SJSA1 (cell line): ENCODE measurements at places on chromosomes 4 and X. TPM values are rescaled to one million over a fixed set of nuclear protein-coding genes. Genes with fewer than 3 reads are reported as not detected.

The HSFX4 gene
- not detected in 2 replicates for total RNA-seq

The PPEF2 gene
- total RNA-seq: not detected in 2 replicates

The DNAAF6 gene
- not detected in 2 replicates for total RNA-seq

The BEX3 gene
- total RNA-seq: 303 and 319 TPM in 2 replicates

The RAB33A gene
- total RNA-seq: 0.32 and 0.75 TPM in 2 replicates

The TRIM75 gene
- not detected in 2 replicates for total RNA-seq

DNA sequence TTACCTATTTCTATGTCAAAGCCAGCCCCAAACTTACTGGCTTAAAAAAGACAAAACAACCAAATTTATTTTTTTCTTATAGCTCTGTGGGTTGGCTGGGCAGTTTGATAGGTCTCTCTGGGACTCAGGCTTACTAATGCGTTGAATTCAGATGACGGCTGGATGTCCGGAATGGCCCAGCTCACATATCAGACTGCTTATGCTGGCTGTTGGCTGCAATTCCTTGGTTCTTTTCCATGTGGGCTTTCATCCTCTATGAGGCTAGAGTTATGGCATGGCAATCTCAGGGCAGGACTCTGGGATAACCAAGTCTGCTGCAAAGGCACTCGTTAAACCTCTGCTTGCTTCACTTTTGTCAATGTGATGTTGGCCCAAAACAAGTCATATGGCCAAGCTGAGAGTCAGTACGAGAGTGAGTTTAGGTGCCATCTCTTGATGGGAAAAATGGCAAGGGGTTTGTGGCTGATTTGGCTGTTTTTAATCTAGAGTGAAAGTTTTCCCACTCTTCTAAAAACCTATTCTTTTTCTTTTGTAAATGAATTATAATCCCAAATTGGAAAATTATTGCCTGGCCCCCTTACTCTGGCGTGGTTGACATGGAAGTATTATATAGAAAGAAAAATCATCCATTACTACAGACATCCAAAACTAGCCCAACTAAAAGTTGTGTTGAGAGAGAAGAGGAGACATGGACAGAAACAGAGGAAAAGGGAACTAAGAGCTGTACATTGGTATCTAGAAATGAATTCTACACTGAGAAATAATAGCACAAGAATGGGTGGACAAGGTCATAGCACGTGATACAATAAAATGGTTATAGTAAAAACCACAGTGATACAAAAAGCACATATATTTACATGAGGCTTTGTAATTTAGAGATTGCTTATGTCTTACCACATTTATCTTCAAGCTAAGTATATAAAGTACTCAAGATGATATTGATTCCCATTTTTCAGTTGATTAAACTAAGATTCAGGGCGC lies 6.6 kb downstream of the PRIMPOL start:
- no peak for DNase-seq

DNA sequence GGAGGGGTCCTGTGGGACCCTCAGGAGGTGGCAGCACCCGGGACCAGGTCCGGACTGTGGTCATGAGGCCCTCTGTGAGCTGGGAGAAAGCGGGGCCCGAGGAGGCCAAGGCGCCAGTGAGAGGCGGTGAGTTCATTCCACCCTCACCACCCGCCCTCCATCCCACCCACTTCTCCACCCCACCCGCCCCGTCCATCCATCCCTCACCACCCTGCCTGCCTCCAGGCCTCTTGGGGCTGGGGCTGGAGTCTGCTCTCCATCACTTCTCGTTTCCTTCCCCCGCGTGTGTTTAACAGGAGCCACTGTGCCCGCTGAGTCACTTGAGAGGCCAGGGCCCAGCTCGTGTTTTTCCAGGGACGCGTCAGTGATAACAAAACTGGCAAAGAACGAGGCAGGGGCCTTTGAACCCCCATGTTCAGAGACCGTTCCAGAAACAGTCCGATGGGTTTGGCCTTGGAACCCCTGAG lies 6.2 kb downstream of the SH3TC1 start:
- no peak for DNase-seq

GRCh38 chr4:12053556-12053955 lies 624.9 kb upstream of the HS3ST1 start:
- no peak for DNase-seq

- no peak for DNase-seq
These were observed 36.7 kb upstream of the HMX1 start for GRCh38 chr4:8908206-8908893.

GRCh38 chr4:133152831-133153481 lies 3.9 kb downstream of the PCDH10 start:
- DNase-seq: no peak

DNA sequence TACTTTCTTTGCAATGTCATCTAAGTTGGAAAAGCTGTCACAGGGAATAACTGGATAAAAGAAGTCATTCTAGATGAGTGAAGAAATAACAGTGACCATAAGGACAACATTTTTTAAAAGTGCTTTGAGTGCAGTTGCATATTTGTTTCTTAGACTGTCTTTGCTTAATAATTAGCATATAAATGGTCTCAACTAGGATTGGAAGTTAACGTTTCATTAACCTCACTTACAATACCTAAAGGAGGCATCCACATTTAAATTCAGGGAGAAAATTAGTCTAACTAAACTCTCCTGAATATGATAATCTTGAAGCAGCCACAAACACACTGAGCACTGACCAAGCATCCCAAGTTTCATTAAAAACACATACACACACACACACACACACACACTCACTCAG lies 780.7 kb downstream of the PCDH18 start:
- no peak for DNase-seq

DNA sequence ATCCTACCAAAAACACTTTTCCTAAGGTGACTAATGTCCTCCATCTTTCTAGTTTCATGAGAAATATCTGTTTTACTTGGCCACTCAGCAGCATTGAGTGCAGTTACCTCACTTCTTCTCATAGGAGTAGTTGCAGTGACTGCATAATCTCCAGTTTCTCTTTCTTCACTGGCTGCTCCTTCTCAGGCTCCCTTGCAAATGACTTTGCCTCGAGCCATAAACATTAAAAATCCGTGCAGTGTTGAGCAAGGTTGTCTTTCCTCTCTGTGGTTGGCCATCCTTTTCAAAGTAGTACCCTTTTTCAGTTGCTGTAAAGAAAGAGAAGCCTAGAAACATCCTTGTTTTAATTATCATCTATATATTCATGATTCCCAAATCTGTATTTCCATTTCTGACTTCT lies 10.2 kb upstream of the PRKG2 start:
- no peak for DNase-seq

GRCh38 chr4:166577639-166578038 lies 656.7 kb downstream of the SPOCK3 start:
- no peak for DNase-seq

DNA sequence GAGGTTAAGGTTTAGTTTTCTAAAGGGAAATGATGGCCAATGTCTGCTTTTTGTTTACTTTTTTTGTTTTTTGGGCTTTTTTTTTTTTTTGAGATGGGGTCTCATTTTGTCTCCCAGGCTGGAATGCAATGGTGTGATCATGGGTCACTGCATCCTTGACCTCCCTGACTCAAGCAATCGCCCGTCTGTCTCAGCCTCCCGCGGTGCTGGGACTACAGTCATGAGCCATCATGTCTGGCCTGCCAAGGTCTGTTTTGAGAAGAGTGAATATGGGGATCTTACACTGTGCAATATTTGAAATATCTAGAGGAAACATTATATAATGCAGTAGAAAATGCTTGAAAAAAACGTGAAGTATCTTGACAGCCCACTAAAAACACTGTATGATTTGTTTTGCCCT lies 162.5 kb downstream of the GASK1B start:
- no peak for DNase-seq

DNA sequence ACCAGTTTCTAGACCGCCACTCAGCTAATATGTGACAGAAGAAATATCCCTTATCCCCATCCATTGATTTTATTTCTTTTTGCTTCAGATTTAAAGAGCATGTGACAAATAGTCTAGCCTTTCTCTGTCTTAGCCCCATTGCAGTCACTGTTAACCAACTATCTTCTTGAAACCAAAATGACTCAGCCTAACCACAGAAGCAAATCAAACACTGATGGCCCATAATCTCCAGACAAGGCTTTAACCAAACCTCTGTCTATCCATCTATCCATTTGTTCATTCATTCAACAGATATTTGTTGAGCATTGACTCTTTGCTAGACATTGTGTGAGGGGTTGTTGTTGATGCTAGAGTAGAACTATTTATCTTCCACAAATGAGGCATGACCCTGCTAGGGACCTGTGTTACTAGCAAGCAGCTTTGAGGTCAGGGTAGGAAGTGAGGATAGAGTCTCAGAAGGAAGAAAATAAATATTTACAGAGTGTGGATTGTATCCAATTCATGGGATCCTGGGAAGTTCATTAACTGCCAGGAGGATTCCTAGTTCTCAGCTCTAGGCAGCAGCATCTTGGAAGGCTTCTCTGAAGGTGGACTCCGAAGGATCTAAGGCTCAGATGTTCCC lies 22.5 kb downstream of the HNRNPH2 start:
- DNase-seq: no peak

- no peak for DNase-seq
These were observed 202.9 kb downstream of the CFAP299 start for GRCh38 chr4:80538276-80538926.

GRCh38 chr4:140769209-140769608 lies 13.0 kb upstream of the TBC1D9 start:
- DNase-seq: no peak

- DNase-seq: no peak
These were observed 239.0 kb upstream of the HTR2C start for GRCh38 chrX:114344756-114345349.

- no peak for DNase-seq
These were observed 253.5 kb upstream of the GATB start for GRCh38 chr4:152014280-152014679.

DNA sequence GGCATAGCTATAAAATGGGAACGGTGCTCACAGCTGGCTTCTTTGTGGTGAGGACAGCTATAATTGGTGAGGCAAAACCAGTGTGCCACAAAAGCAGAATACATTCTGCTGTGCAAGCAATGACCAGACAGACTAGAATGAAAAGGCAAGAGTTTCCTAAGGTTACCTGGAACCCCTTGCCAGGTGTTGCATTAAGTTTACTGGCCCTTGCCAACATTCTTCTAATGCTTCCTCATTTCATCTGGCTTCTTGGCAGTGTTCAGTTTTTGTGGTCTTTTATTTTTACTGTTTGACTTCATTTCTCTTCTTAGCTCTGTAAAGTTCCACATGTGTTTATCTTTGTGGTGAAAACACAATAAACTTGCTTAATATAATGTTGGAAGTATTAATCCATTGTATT lies 131.4 kb downstream of the PTTG2 start:
- DNase-seq: no peak

- no peak for DNase-seq
These were observed 195.4 kb downstream of the SHOX start for GRCh38 chrX:825991-826390.

DNA sequence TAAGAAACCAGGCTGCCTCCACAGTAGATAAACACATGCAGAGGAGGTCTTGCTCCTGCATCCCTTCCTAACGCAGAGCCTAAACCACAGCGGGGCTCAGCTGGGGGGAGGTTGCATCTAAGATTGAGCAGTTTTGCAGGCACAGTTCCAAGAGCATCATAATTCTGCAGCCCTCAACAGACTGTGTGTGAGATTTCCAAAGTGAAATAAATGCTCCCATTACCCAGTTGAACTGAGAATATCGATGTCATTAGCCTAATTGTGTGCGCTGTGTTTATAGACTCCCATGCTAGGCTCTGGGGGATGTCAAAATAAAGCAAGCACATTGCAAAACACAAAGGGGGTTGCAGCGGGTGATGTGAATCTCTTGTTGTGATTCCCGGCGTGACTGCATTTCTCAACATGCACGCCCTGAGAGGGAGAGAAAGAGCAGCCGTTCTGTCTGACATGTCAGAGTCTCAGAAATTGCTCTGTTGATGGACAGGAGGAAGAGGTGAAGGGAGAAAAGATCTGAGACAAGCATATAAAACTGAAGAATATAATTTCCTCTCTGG lies 150.0 kb upstream of the PSAPL1 start:
- DNase-seq: no peak

DNA sequence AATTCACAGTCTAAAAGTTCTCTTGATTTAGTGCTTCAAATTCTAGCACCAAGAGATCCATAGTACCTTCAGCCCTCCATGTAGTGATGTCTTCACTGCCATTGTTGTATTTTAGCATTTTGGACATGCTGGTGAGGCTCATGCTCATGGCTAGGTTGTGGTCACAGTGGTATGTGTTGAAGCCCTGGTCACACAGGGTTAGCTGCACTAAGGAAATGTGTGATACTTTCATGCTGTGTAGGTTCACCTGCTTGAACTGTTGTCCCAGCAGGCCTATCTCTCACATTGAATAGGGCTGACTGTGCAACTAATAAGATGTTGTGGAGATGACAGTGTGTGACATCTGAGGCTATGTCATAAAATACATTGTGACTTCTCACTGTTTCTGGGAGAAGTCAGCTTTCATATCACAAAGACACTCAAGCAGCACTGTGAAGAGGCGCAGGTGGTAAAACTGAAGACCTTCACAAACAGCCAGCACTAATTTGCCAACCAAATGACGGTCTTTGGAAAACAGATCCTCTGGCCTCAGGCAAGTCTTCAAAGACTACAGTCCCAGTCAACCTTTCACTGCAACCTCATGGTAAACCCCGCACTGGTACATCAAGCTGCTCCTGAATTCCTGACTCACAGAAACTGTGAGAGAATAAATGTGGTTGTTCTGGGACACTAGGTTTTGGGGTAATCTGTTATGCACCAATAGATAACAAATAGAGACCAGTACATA lies 17.4 kb upstream of the ADH4 start:
- DNase-seq: no peak

DNA sequence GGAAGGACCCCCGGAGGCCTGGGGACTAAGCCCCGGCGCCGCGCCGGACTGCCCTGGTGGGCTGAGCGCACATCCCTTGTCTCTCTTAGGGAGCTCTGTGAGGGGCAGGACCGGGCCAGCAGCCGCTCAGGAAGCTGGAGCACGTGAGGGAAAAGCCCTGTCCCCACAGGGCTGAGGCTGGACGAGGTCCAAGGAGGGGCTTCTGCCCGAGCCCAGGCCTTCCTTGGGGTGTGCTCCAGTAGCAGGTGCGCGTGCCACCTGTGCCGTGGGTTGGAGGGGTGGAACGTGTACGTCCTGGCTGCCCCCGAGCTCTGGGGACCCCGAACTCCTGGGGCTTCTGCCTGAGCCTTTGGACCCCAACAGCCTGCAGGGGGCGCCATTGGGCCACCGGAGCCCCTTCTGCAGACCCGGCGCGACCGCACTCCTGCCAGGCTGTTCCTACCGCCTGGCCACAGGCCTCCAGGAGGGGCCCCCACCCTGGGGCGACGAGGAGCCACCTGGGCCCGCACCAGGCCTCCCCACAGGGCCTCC lies 27.2 kb downstream of the TACC3 start:
- DNase-seq: peak; percentile 28

DNA sequence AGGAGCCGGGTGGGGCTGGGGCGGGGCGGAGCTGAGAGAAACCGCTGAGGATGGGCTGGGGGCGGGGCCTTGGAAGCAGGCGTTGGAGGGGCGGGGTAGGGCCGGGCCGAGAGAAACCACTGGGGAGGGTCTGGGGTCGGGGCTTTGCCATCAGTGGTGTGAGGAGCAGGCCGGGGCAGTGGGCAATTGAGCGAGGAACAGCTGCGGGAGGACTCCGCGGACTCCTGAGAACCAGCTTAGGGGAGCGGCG lies 1.3 kb upstream of the EOLA2 start:
- no peak for DNase-seq
